ENCODE measurements at places on chromosomes 7 and 10. TPM values are rescaled to one million over a fixed set of nuclear protein-coding genes. Genes with fewer than 3 reads are reported as not detected.

DNA sequence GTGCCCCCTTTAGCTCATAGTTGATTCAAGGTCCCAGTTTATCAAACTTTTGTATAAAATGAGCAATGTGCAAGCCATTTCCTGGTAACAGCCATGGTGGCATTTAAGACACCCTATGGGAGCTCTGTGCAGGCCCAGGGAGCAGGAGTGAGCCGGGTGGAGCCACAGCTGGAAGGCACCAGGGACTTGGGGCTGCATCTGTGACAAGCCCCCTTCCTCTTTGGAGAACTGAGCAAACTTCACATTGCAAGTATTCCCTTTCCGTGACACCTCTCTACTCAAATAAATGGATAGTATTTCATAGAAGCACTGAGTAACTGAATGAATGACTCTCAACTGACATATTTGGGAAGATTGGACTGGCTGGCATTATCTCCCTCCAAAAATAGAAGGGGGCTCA lies 558.7 kb upstream of the FOXK1 start:
- no peaks in the 10 kb centered on the region for H3K27me3 ChIP-seq
- H3K36me3 ChIP-seq: no peaks in the 10 kb centered on the region
- DNase-seq: no peak
- no peak overlapping the region for H3K4me3 ChIP-seq
- no peak overlapping the region for H3K27ac ChIP-seq

Gene ARHGEF35
- total RNA-seq: 3.8 TPM

Gene MARVELD1
- total RNA-seq: 1.5 TPM

Gene CYP26C1
- total RNA-seq: not detected

Gene IMPDH1
- total RNA-seq: 9.8 TPM

Gene MYL10
- total RNA-seq: not detected

GRCh38 chr7:127186686-127187085 lies 66.1 kb downstream of the GRM8 start:
- H3K4me1 ChIP-seq: no peaks in the 10 kb centered on the region
- H3K27ac ChIP-seq: no peak overlapping the region
- H3K27me3 ChIP-seq: no peaks in the 10 kb centered on the region
- no peak for DNase-seq
- no peaks in the 10 kb centered on the region for H3K36me3 ChIP-seq

Gene ERLIN1
- 51.8 TPM for total RNA-seq

Gene STEAP2
- 7.6 TPM for total RNA-seq

- DNase-seq: no peak
- no peaks in the 10 kb centered on the region for H3K4me1 ChIP-seq
- H3K27me3 ChIP-seq: no peaks in the 10 kb centered on the region
- no peak overlapping the region for H3K4me3 ChIP-seq
- H3K36me3 ChIP-seq: peaks cover 55% of the 10 kb centered on the region
- H3K27ac ChIP-seq: no peak overlapping the region
These were observed 58.1 kb upstream of the DGKI start for GRCh38 chr7:137904833-137905232.

DNA sequence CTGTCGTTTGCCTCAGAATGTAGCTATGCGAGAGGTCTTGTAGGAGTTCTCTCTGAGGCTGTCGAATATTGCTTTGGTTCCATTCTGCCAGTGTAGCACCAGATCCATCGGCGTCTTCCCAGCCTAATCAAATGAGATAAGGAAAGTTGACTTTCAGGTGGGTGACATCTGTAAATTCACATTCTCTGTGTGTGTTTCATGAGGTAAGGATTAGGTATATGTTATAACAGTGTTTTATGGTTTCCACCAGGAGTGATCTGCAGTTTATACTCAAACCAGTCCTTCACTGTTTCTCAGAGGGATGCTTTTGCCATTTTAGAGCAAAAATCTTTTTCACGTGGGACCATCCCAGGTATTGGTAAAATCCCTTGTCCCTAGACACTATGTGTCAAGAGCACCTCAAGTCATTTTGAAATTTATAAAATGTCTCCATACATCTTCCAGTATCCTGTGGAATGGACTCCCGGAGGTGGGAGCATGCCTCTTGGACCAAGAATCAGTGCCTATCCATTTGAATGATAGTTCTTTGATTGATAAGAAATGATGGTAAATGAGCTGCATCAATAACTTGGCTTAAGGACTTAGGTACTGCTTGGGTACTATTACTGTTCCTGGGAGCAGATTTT lies 7.9 kb downstream of the ANKRD1 start:
- no peaks in the 10 kb centered on the region for H3K4me1 ChIP-seq
- no peak overlapping the region for H3K4me3 ChIP-seq
- no peak for DNase-seq

- no peaks in the 10 kb centered on the region for H3K27me3 ChIP-seq
- H3K27ac ChIP-seq: no peak overlapping the region
- H3K4me3 ChIP-seq: no peak overlapping the region
- DNase-seq: peak; percentile 55
- H3K36me3 ChIP-seq: no peaks in the 10 kb centered on the region
These were observed 5.0 kb downstream of the MYO1G start for GRCh38 chr7:44973610-44974401.

DNA sequence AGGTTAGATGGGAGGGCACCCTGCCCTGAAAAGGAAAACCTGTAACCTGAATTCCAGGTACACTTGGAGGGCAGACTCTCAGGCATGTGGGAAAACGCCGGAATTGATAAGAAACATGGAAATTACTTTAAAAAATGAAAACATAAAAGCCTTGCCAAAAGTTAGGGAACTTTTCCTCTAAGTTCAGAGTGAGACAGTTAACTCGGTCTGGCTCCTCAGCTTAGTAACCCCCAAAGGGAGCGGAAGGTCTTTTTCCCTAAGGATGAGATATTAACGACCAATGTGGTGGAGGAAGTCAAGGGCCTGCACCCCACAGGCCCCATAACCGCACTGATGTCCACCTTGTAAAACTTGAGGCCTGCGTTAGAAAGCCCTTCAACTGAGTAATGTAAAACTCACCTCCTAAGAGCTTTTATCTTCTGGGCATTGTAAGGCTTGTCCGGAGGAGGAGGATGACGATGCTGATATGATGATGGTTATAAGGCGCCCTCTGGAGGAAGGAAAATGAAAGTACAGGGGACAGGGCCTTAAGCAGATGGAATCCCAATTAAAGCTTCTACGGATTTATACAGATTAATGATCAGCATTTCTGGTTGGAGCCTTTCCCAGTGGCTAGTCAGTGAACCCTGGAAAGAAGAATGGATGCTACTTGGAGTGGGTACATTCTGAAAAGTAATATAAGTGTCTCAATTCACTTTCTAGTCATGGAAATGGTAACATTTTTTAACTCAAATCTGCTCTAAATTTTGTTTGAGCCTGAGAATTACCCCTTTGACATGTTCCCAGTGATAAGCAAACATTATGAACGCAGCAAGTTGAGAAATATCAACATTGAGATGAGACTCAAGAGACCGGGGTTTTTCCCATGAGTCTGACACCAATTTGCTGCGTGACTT lies 694 bp downstream of the COL1A2 start:
- H3K4me1 ChIP-seq: no peaks in the 10 kb centered on the region
- no peaks in the 10 kb centered on the region for H3K36me3 ChIP-seq
- DNase-seq: no peak

GRCh38 chr7:876077-876971 lies at the start of gene GET4:
Gene GET4, plus strand, starts transcription at chr7:876554. Its CDS starts 92 bp downstream, at chr7:876646.
- H3K27ac ChIP-seq: peak within 1 kb of the TSS; percentile 89
- no peaks in the 10 kb centered on the region for H3K4me1 ChIP-seq
- no peaks in the 10 kb centered on the region for H3K27me3 ChIP-seq
- DNase-seq: peak; percentile 98

GRCh38 chr7:1854866-1855724 lies 185.0 kb downstream of the ELFN1 start:
- DNase-seq: peak; percentile 41
- no peak overlapping the region for H3K4me3 ChIP-seq
- peaks cover 23% of the 10 kb centered on the region for H3K4me1 ChIP-seq
- H3K27ac ChIP-seq: no peak overlapping the region

Gene SLC26A3
- total RNA-seq: not detected

Gene AKR1D1
- total RNA-seq: 247 TPM

DNA sequence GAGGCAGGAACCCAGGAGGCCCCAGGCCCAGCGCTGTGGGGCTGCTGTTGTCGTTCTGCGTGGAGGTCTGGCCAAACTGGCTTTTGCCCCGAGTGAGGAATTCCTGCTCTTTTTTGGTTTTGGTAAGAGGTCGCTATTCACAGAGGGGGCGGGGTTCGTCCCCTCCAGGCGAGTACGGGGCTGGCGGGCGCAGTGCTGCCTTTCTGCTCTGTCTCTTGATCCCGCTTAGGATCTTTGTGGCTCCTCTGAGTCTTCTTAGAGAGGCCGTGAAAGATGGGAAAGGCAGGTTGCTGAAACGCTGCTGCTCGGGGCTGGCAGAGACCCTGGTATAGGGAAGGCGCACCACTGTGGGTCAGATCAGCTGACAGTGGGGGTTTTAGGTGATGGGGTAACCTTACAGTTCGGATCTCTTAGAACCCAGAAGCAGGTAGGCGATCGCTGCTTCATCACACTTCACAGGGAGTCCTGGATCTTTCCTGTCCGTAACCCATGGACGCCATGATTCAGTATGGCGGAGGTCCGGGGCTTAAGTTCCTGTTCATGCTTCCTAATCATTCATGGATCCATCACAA lies 136.7 kb downstream of the KIF20B start:
- no peaks in the 10 kb centered on the region for H3K27me3 ChIP-seq
- DNase-seq: no peak
- H3K36me3 ChIP-seq: no peaks in the 10 kb centered on the region
- H3K4me3 ChIP-seq: peak overlapping the region; percentile 61
- no peaks in the 10 kb centered on the region for H3K4me1 ChIP-seq

DNA sequence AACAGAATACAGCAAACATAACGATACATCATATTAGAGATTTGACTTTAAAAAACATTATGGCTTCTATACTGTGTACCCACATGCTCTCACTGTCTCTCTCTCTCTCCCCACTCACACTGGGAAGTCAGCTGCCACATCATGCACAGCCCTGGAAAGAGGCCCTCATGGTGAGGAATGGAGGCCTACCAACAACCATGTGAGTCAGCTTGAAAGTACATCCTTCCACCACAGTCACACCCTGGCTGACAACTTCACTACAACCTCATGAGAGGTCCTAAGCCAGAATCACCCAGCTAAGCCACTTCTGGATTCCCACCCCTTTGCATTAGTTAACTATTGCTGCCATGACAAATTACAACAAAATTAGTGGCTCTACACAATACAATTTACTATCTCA lies 23.3 kb upstream of the GPR22 start:
- no peak for DNase-seq
- no peak overlapping the region for H3K27ac ChIP-seq
- no peaks in the 10 kb centered on the region for H3K27me3 ChIP-seq
- H3K4me3 ChIP-seq: no peak overlapping the region
- no peaks in the 10 kb centered on the region for H3K4me1 ChIP-seq
- no peaks in the 10 kb centered on the region for H3K36me3 ChIP-seq

GRCh38 chr10:78045237-78045636 lies 11.6 kb downstream of the RPS24 start:
- no peak for DNase-seq
- peaks cover 9% of the 10 kb centered on the region for H3K36me3 ChIP-seq
- H3K27me3 ChIP-seq: no peaks in the 10 kb centered on the region
- no peaks in the 10 kb centered on the region for H3K4me1 ChIP-seq

Gene C7orf57
- total RNA-seq: not detected

DNA sequence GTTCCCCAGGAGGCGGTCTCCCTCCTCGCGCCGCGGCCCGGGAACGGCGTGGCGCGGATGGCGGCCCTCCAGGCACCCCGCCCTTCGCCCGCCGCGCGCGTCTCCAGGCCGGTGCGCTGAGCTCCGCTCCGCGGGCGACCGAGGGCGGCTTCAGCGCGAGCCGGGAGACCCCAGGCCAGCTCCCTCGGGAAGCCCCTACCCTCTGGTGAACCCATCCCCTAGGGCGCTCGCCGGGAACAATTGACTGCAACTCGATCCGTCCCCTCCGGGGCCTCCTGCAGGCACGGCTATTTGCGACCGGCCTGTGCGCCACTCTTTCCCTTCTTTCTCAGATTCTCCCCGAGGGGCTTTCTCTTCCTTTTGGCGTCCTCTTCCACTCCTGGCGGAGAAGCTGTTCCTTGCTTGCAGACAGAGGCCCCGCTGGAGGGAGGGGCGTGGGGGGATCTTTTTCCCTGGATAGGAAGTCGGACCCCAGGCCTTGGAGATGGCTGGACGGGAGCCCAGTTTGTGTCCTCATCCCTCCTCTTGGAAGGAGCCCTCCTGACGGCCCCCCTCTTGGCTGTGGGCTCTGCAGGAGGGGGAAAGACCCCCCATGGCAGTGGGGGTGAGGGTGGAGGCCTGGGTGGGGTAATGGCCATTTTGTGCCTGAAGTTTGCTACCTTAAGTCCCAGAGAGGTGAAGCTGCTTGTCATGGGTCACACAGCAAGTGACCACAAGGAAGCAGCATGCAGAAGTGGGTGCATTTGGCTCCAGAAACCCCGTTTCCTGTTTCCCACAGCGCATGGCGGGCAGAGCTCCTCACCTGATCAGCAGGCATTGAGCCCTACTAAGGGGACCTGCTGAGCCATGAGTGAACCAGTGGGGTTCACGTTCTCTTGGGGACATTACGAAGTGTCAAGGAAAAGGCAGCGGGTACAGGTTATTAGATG lies 171.2 kb upstream of the TNRC18 start:
- H3K4me1 ChIP-seq: peaks cover 10% of the 10 kb centered on the region
- H3K27me3 ChIP-seq: peaks cover 17% of the 10 kb centered on the region
- no peak for DNase-seq
- H3K4me3 ChIP-seq: peak overlapping the region; percentile 49
- peak overlapping the region; percentile 65 for H3K27ac ChIP-seq

GRCh38 chr7:77326131-77326530 lies 90.0 kb downstream of the GSAP start:
- no peaks in the 10 kb centered on the region for H3K4me1 ChIP-seq
- no peak overlapping the region for H3K4me3 ChIP-seq
- no peak for DNase-seq
- no peak overlapping the region for H3K27ac ChIP-seq
- H3K27me3 ChIP-seq: no peaks in the 10 kb centered on the region

DNA sequence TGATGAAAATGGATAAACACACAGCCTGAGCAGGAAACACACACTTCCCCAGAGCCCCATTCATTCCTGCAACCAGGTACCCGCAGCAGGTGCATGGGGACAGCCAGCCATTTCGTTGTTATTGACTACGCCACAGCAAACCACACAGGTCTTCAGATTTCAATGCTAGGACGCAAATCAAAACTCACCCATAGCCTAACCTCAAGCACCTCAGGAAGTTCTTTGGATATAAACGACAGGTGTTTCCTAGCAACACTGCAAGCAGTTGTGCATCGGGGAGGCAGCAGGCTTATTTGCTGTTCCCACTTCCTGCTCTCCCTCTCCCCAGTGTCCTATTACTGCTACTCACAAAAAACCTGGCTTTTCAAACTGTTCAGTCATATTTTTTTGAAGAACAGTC lies 176.5 kb upstream of the FRMD4A start:
- H3K36me3 ChIP-seq: no peaks in the 10 kb centered on the region
- no peak overlapping the region for H3K27ac ChIP-seq
- H3K4me1 ChIP-seq: no peaks in the 10 kb centered on the region
- no peak for DNase-seq

DNA sequence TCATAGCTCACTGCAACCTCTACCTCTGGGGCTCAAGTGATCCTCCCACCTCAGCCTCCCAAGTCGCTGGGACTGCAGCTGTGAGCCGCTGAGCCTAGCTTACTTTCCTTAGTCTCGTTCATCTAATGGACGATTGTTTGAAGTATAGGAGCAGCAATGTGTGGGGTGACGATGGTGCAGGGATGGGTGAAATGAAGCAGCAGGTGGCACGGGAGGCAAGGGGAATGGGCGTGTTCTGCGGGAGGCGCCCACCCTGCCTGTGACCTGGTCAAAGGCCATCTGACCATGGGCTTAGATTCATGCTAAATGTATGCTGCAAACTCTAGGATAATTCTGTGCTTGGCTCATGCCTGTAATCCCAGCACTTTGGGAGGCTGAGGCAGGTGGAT lies 210.7 kb downstream of the MAD1L1 start:
- peak; percentile 7 for DNase-seq
- no peak overlapping the region for H3K27ac ChIP-seq

Gene CUL2
- 20.4 TPM for total RNA-seq

- H3K4me3 ChIP-seq: no peak overlapping the region
- no peak overlapping the region for H3K27ac ChIP-seq
These were observed 515.3 kb upstream of the FOXK1 start for GRCh38 chr7:4166807-4167206.

Gene CPSF4
- total RNA-seq: 16.7 TPM

Data from right lobe of liver (tissue), 6 donors.